ENCODE measurements at places on chromosomes 5 and 9.

DNA sequence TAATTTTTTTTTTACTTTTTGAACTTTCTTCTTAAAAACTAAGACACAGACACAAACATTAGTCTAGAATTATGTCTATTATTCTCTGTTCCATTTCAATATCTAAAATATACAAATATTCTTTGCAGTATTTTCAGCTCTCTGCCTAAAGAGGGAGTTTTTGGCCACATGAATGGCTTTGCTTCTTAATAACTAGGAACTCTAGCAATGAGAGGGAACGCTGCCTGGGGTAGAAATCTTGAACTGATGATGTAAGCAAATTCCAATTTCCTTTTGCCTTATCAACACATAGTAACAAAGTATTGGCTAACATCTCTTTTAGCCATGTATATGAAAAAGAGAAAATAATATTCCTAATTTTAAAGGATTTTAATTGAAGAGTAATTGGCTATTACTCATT, 51.9 kb downstream of the SLC25A46 start:
- no peak for DNase-seq

DNA sequence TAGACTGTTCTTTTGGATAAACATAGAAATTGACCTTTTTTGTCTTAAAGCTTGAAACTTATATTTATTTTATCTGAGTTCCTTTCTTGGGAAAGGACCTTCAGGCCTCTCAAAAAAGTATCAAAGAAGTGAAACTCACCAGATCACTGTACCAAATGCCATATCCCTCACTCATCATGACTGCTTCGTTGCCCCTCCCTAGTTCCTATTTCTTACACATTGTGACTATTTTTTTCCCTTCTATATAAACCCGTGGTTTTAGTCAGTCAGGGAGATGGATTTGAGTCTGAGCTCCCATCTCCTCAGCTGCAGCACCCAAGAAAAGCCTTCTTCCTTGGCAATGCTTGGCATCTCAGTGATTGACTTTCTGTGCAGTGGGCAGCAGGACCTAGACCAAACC, 129.4 kb downstream of the LPAR1 start:
- no peak for DNase-seq

GRCh38 chr5:84715686-84716085, 331.0 kb upstream of the EDIL3 start:
- no peak for DNase-seq

DNA sequence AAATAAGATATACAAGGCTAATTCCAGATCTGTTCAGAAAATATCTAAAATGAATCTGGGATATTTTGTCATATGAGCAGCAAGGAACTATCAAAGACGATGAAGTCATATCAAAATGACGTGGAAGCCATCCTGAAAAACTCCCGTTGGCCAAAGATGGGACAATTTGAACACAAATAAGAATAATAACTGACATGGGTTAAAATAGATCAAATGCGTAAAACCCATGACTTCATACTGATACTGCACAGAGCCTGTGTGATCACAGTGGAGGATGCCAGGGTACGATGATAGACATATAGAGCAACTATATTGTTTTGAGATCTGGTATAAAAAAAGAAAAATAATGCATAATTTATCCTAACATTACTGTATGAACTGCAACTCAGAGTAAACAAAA, 51.0 kb upstream of the PIP5K1B start:
- DNase-seq: no peak

GRCh38 chr5:150372639-150373038, 15.1 kb downstream of the TCOF1 start:
- no peak for DNase-seq

DNA sequence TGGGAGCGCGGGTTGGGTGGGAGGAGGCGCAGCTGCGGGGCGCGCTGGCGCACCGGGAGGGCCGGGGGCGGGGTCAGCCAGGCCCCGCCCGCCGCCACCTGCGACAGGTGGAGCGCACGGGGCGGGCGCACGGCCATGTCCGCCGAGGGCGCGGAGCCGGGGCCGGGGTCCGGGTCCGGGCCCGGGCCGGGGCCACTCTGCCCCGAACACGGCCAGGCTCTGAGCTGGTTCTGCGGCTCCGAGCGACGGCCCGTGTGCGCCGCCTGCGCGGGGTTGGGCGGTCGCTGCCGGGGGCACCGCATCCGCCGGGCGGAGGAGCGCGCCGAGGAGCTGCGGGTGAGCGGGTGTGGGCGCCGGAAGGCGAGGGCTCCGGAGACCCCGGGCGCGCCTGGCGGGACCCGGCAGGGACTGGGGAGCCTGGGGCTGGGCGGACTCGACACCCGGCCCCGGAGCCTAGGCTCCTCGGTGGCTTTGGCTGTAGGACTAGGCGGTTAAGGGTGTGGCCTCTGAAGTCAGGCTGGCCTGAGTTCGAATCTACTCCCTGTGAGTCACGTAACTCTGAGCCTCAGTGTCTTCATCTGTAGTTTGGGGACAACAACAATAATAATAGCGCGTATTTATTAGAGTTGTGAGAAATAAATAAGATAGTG, at the start of gene BSPRY:
Gene BSPRY, plus strand, starts transcription at position 97 of the 650 bp plus-strand sequence. Its CDS starts 39 bp downstream, at position 136.
- DNase-seq: peak; percentile 26
